ENCODE measurements at places on chromosomes 1 and 21. TPM values are rescaled to one million over a fixed set of nuclear protein-coding genes. Genes with fewer than 3 reads are reported as not detected.

Gene FCRL4
- not detected for total RNA-seq

Gene NEK2
- total RNA-seq = 17.6 TPM

Gene TRIM17
- 2.8 TPM for total RNA-seq

Gene OR10Z1
- not detected for total RNA-seq

Gene MIA3
- total RNA-seq = 55.2 TPM

Gene CD53
- total RNA-seq = 0.15 TPM

Gene LRRC71
- not detected for total RNA-seq

Gene GBP4
- not detected for total RNA-seq

Gene SLC5A3
- 11.4 TPM for total RNA-seq

GRCh38 chr1:83998498-83999315, at the start of gene TTLL7:
TTLL7 (minus strand) TSS chr1:83999132; CDS start chr1:83952211, 46,921 bp downstream.
- peak; percentile 86 for DNase-seq

DNA sequence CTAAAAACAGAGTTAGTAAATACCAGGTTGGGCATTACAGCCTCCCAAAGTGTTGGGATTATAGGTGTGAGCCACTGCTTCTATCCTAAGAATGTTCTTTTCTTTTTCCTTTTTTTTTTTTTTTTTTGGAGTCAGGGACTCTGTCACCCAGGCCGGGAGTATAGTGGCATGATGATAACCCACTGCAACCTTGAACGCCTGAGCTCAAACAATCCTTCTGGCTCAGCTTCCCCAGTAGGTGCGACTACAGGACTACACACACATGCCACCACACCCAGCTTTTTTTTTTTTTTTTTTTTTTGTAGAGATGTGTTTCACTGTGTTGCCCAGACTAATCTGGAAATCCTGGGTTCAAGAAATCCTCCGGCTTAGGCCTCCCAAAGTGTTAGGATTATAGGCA, 5.9 kb downstream of the ZBTB8OS start:
- no peak for DNase-seq

DNA sequence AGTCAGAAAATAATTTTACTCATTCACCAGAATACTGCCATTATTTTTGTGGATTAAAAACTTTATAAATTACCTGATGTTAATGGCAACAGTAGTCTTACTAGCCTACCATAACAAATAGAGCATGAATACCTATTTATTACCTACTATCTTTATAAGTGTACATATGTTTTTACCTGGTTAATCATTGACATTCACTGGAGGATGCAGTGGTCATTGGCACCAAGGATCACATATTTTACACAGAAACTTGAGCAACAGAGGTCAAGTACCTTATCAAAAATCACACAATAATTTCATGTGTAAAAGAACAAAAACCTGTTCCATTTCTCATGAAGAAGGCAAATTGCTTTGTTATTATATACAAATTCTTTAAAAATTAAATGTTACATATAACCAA, 1284.9 kb upstream of the NCAM2 start:
- no peak for DNase-seq

DNA sequence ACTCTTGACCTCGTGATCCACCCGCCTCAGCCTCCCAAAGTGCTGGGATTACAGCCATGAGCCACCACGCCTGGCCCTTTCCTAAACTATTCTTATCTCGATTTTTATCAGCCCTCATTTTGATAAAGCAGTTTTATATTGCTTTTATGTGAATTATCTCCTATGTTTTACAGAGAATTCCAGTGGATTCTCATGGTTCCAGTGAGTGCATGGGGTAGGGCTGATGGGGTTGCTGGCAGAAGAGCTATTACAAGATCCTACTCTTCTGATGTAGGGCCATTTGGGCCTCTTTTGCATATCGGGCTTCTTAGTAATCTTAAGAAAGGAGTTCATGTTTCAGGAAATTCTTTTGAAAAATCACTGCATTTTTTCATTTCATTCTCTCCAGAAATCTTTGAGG, 187.6 kb downstream of the PBX1 start:
- no peak for DNase-seq

GRCh38 chr21:30164796-30165195, 1.8 kb downstream of the CLDN17 start:
- DNase-seq = no peak

DNA sequence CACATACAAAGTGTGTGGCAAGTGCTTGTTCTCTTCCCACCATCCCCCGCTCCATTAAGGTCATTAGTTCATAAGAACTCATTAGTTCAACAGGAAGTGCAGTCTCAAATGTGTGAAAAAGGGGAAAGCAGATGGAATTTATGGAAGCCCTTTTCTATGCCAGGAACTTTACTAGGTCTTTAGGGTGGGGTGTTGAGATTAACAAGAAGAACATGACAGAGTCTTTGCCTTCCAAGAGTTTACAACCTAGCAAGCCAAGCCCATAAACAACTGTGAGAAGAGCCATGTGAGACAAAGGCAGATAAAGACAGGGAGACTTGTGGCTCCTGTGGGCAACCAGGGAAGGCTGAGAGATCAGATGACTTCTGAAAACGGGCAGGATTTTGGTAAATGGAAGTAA, 21.4 kb downstream of the PLEKHA6 start:
- no peak for DNase-seq

- no peak for DNase-seq
Observed at GRCh38 chr1:236394879-236395229, 768 bp downstream of the EDARADD start.

DNA sequence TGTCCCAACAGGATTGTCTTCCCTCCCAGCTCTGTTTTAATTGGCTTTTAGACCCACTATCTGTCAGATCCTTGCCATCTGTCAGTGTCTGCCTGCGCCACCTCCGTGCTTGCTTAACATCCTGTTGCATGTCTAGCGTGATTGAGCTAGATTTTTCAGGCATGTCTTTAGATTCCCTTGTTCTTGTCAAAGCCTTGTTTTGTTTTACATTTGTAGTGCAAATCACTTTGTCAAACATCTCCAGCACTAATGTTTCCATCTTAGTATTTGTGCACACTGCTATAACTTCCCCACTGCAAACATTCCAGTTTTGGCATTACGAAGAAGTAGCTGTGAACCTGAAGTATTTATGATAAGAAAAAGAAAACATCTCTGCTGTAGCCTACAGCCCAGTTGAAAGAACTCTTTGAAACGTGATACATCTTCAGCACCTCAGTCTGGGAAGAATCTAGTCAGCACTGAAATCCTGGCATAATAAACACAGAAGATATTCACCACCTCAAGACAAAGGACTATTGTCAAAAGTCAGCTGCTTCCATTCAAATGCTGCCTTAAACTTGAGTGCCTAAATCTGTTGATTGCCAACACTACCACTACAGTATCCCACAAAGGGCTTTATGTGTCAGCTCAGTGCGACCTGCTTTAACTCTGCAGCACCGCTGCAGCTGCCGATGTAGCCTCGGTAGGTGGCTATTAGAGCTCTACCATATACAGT, 105.0 kb downstream of the FNBP1L start:
- DNase-seq = no peak

GRCh38 chr1:76876655-76877395, 9.5 kb downstream of the ST6GALNAC5 start:
- DNase-seq = no peak

- no peak for DNase-seq
Observed at GRCh38 chr1:3249631-3250501, 180.9 kb downstream of the PRDM16 start.

- no peak for DNase-seq
Observed at GRCh38 chr1:52917156-52917555, 4.4 kb downstream of the ECHDC2 start.

GRCh38 chr1:109807822-109808680, 44.3 kb upstream of the EPS8L3 start:
- DNase-seq = no peak

DNA sequence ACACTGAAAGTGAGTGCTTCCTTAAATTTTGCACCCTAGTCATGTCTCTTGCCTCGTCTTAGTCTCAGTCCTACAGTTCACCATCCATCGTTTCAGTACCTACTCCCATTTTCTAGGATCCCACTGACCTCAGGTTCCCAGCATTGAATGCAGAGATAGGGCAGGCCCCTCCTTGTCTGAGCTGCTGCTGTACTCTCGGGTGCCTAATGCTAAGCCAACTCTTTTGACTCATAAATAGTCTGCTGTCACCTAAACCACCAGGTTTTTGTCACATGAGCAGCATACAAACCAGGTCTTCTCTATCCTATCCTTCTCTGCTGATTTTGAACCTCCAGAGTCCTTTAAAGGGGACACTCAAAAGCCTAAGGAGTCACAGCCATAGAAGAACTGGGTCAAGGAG, 3.0 kb downstream of the ARHGAP30 start:
- no peak for DNase-seq

DNA sequence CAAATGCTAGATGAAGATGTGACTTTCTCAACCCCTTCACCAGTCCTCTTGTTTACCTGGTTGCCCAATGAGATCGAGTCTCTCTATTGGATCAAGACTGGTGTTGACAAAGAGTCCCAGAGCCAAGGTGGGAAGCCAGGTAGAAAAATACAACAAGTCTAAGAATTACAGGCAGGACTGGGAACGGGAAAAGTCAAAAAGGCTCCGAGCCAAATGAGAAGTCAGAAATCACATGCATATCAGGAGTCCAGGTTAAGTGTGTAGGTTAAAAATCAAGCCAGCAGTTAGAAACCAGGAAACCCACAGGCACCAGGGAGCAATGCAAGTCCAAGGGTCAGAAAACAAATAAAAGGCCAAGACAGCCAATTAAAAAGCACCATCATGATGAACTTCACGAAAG, 27.4 kb upstream of the DUSP23 start:
- no peak for DNase-seq

- DNase-seq = no peak
Observed at GRCh38 chr1:10736634-10737586, 59.5 kb downstream of the CASZ1 start.

GRCh38 chr1:100009458-100009857, 39.7 kb downstream of the SLC35A3 start:
- no peak for DNase-seq

GRCh38 chr1:155062702-155063411, 683 bp upstream of the EFNA4 start:
- DNase-seq = peak; percentile 87
